ENCODE measurements at places on chromosomes 1 and 21. TPM values are rescaled to one million over a fixed set of nuclear protein-coding genes. Genes with fewer than 3 reads are reported as not detected.

- H3K36me3 ChIP-seq = no peaks in the 10 kb centered on the region
- H3K4me3 ChIP-seq = no peak overlapping the region
- H3K27ac ChIP-seq = no peak overlapping the region
These were observed 2.9 kb downstream of the KRTAP10-7 start for GRCh38 chr21:44603109-44603875.

GRCh38 chr1:29196863-29197589 lies 15.3 kb upstream of the SRSF4 start:
- no peak overlapping the region for H3K27ac ChIP-seq
- no peaks in the 10 kb centered on the region for H3K27me3 ChIP-seq
- DNase-seq = no peak
- no peak overlapping the region for H3K4me3 ChIP-seq
- peaks cover 7% of the 10 kb centered on the region for H3K4me1 ChIP-seq

DNA sequence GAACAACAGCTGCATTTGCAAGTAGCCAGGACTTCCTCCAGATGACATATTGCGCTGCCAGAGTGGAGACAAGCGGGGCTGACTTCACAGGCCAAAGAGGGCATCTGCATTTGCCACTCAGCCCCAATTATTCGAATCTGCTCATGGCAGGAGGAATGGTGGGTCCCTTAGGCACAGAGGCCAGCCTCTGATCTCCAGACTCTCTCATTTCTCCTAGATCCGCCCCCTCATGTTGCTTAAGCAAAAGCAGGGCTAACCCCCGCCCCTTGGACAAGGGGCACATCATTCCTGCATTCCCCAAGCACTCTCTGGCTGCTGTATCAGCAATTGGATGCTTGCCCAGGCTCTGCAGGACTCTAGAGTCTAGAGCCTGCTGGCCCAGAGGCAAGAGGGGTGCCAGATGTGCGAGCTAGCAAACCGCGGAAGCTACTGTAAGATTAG lies 262.4 kb downstream of the ST6GALNAC3 start:
- H3K36me3 ChIP-seq = no peaks in the 10 kb centered on the region
- no peaks in the 10 kb centered on the region for H3K4me1 ChIP-seq
- H3K4me3 ChIP-seq = no peak overlapping the region
- no peaks in the 10 kb centered on the region for H3K27me3 ChIP-seq
- no peak overlapping the region for H3K27ac ChIP-seq
- DNase-seq = no peak

GRCh38 chr1:118395430-118395991 lies 210.5 kb upstream of the SPAG17 start:
- no peaks in the 10 kb centered on the region for H3K36me3 ChIP-seq
- no peak overlapping the region for H3K4me3 ChIP-seq
- no peaks in the 10 kb centered on the region for H3K27me3 ChIP-seq

The C1QC gene
- total RNA-seq = not detected

Measured in activated CD4-positive, alpha-beta T cell treated with anti-CD3 and anti-CD28 coated beads, Interleukin-2, amount 10 ng/mL, durations not matched to agents 24 days and 14 days (primary cell).